ENCODE measurements at places on chromosomes 16 and 17.
A peak's percentile ranks its signal among the peaks of the same experiment; 100 is the strongest.

DNA sequence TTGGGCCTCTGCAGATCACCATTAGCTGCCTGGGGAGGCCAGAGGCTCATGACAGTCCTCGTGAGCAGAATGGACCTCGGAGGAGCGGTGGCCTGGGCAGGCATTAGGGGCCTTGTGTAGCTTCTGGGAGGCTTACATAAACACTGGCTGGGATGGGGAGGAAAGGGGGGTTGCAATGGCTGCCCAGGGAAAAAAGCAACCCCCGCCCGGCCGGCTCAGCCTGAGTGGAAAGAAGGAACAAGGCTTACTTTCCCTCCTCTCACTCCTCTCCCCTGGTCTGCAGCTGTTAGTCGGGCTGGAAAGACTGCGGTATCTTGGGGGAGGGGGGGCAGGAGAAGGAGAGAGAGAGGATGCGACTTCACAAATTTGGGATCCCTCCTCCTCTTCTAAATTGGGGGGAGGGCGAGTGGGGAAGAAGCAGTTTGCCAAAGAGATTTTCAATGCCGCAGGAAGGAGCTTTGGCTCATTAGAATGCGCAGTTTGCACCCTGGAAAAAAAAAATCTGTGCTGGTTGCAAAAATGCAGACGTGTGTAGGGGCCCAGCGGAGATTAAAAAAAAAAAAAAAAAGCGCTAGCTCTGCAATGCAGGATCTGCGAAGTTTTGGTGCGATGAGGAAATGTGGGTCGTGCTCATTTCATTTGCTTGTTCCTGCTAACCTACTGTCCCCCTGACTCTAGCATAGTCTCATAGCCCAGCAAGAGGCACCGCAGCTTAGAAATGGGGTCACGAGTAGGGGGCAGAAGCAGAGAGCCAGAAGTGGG, 6.6 kb upstream of the NR1D1 start:
- peak; percentile 76 for DNase-seq

GRCh38 chr17:20896153-20896649, 146.6 kb downstream of the USP22 start:
- no peak for DNase-seq

DNA sequence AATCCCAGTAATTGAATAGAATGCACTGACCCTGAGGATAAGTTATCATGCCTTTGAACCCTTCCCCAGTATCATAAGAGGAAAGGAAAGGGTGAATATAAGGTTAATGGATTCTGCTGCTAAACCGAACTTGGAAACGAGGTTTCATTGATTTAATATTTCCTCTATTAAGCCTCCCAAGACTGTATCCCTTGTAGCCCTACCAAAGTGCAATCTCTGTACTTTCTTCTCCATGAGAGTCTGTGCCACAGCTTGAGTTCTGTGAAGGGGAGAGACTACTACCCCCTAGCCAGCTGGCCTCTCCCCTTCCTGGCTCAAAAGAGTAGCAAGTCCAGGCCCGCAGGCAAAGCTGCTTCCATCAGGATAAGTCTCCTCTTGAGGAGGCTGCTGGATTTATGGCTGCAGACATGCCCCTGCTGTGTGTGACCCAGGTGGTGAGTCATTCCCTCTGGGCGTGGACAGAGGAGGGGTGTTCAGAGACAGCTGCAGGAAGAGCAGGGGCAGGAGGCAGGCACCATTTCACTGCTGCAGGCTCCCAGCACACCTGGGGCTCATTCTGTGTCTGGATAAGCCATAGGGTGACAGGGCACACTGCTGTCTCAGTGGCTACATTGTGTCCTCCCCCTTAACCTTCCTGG, 58.4 kb downstream of the TOM1L2 start:
- peak; percentile 79 for DNase-seq

DNA sequence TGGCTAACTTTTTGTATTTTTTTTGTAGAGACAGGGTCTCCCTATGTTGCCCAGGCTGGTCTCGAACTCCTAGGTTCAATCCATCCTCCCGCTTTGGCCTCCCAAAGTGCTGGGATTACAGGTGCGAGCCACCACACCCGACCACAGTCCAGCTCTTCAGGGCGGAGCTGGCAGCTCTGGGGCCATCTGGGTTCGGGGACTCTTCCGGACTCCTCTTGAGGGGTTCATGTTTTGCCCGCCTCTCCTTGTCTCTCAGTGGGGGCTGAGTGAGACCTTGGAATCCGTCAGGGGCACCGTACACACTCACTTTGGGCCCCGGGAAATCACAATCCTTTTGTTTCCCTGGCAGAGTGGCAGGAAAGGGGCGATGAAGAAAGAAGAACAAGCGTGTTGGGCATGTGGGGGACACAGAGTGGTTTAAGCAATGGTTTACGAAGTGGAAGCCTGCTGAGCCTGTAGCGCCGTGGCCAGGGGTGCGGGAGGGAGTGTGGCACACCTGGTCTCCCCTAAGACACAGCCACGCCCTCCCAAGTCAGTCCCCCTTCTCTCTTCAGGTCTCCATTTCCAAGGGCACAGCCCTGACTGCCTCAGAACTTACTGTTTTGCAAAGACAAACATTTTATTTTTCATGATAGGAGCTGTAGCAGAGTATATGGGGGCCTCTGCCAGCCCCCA, 26.1 kb downstream of the TNS4 start:
- DNase-seq = no peak

DNA sequence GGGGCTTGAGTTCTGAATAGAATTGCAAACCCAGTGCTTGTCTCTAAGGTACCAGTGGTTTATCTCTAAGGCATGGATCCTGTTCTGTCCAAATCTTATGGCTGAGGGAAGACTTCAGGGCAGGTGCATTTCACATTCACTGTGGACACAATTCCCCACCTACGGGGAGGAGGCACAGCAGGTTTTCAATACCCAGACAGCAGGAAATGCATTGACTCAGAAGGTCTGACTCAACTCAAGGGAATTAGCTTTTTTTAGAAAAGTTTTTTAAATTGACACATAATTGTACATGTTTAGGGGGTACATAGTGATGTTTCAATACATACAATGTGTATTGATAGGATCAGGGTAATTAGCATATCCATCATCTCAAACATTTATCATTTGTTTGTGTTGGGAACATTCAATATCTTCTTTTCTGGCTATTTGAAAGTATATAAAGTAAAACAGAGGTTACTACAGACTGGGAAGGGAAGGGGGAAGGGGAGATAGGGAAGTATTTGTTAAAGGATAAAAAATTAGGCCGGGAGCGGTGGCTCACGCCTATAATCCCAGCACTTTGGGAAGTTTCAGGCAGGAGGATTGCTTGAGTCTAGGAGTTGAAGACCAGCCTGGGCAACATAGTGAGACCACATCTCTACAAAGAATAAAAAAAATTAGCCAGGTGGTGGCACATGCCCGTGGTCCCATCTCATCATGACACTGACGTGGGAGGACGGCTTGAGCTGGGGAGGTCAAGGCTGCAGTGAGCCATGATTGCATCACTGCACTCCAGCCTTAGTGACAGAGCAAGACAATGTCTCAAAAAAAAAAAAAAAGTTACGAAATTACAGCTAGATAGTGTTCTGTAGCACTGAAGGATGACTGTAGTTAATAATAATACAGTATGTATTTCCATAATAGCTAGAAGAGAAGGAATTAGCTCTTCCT, 54.9 kb downstream of the RGS9 start:
- peak; percentile 61 for DNase-seq

DNA sequence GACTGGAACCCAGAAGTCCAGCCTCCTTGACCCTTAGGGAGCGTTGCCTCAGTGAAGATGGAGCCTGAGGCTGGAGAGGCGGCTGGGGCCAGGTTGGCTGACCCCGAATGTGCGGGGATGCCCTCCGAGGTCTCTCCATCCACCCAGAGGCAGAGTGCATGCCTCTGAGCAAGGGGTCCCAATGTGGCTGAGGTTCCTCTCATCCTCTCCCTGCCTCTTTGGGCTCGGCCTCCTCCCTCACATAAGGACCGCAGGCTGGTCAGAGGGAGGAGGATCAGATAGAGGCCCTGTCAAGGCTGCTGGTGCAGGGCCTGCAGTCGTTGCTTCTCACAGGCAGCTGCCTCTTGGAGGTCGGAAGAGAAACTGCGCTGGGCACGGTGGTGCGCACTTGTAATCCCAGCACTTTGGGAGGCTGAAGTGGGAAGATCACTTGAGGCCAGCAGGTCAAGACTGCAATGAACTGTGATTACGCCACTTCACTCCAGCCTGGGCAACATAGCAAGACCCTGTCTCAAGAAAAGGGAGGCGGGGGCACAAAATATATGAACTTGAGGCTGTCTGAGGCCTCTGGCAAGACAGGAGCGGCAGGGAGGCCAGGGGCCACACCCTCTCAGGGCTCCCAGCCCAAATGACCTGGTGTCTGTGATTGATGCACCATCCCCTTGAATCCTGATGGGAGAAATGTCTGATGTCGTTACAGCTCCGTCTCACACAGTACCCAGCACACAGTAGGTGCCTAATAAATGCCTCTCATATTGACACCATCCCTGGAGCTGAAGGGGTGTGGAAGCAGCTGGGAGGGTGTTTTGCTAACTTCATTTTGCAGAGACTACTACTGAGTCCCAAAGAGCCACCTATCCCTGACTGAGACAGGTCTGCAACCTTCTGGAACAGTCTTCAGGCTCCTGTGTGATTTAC, 220.1 kb upstream of the GSE1 start:
- no peak for DNase-seq

- DNase-seq = peak; percentile 37
Measured at GRCh38 chr17:63911657-63912100, 621 bp upstream of the CSHL1 start.

- peak; percentile 87 for DNase-seq
Measured at GRCh38 chr16:4032768-4033167, 83.5 kb downstream of the ADCY9 start.

DNA sequence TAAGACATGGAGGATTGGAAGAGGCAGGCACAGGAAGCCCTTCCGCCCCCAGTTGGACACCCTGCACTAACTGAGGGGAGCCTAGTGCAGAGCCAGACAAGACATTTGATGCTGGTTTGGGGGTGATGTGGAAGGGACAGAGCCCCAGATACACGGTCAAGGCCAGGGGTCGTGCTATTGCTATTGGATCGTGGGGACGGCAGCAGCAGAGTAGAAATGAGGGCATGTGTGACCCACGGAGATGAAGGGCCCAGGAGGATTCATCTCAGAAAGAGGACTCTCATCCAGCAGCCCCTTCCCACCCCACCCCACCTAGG, 2.0 kb upstream of the VAMP2 start:
- no peak for DNase-seq
